ENCODE measurements at places on chromosomes 4 and X.

DNA sequence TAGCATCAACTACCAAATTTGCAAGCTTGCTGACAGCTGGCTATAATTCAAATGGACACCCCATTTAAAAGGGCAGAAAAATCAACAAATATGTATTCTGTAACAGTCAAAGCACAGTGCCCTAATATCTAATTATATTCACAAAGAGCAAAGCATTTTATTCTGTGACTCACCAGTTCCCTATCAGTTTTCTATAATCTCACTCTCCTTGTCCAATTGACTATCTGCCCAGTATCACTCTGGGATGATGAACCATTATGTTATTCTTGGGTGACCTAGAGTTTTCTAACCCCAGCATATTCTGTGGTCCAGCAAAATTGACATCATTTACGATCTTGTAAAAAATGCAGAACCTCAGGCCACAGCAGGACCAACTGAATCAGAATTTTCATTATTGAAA is 82.0 kb upstream of the FREM3 start:
- no peak for DNase-seq

DNA sequence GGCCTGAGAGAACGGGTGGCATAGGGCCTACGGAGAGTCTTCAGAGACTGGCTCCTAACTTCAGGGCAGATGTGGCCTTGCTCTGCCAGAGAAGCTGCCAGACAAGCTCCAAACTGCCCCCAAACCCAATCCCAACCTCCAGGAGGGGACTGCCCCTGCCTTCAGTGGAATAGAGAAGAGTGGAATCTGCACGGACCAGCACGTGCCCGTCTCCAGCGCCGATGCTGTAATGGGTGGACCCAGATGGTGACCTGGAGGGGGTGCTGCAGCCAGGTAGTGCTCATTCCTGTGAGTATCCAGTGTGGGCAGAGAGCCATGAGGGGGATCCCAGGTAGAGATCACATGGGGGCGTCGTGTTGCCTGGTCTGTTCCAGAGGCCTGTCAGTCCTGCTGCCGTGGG is 73.2 kb upstream of the NKX1-1 start:
- DNase-seq: no peak

- DNase-seq: no peak
Measured at GRCh38 chr4:26860922-26861433, 337 bp downstream of the STIM2 start.

DNA sequence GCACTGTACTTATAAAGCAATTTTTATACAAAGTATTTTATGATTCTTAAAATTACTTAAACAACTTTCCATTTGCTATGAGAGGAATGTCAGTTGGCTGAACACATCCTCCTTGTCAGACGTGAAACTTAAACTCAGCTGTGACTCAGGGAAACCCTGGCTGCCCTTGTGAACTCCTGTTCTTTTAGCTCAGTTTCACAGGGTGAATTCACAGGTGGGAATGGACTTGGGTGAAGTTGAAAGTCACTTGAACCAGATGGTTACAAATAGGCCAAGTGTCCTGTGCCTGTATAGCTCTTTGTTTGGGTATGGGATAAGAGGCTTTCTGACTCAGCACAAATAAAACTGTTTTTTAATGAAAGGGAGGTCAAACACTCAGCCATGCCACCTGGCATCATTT is 67.4 kb upstream of the FAM47B start:
- DNase-seq: no peak

- DNase-seq: no peak
Measured at GRCh38 chr4:53914313-53915016, 149.9 kb downstream of the CHIC2 start.

GRCh38 chr4:129218360-129218759 is 122.4 kb downstream of the C4orf33 start:
- DNase-seq: no peak

GRCh38 chr4:185222598-185222997 is 13.2 kb downstream of the SNX25 start:
- no peak for DNase-seq

DNA sequence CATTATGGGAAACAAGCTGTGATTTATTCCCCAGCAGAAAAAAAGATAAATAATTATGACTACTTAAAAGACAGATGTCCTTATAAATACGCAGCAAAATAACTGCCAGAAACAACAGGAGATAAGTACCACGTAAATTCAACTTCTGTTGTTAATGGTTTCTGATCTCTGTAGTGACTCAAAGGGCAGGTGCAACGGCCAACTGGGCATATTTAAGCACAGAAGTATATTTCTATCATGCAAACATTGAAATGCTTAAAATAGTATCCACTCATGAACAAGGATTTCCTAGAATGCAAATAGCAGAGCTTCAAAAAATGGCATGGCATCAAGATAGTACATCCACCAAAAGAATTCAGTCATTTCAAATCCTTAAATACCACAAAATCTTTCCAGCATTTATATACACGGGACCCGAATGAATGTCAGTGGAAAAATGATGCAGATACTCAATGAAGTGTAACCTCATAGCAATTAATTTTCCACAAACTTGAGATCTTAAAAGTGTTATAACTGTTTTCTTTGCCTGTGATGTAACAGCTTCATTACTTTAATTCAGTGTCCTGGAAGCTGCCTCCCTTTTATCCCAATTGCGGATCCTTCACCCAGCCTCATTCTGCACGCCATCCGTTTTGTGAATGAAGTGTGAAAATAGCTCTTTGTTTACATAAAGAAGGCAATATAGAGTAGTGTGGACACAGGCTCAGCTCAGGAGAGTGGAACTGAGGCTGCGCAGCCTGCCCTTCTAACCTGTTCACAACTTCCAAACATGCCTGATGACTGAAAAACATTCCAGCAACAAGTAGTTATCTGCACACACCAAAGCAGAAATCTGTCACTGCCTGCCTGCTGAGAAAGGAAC is 10.2 kb downstream of the PDGFC start:
- DNase-seq: no peak

- DNase-seq: no peak
Measured at GRCh38 chr4:153295131-153295755, 49.2 kb upstream of the MND1 start.

- no peak for DNase-seq
Measured at GRCh38 chrX:111503485-111503993, 7.9 kb upstream of the SERTM2 start.

Data from DMS79 (cell line).